ENCODE measurements at places on chromosomes 11 and 22. TPM values are rescaled to one million over a fixed set of nuclear protein-coding genes. Genes with fewer than 3 reads are reported as not detected.

Gene BARX2
- total RNA-seq, result not detected

Gene TCN2
- total RNA-seq, result 4.7 TPM

Gene OR6A2
- total RNA-seq, result not detected

Gene NAALADL1
- not detected for total RNA-seq

Gene INPP5J
- 0.48 TPM for total RNA-seq

Gene SLN
- total RNA-seq, result 2.5 TPM

Gene ZNF214
- total RNA-seq, result 0.92 TPM

Gene APOL1
- 14.9 TPM for total RNA-seq

Gene DRICH1
- total RNA-seq, result not detected

Gene FAM180B
- not detected for total RNA-seq

Gene BACE1
- 9.1 TPM for total RNA-seq

Gene HEPHL1
- total RNA-seq, result not detected

Gene MYRF
- total RNA-seq, result 19.2 TPM

Gene C11orf87
- total RNA-seq, result 0.02 TPM

Gene MS4A6E
- total RNA-seq, result not detected
